ENCODE measurements at places on chromosomes 7 and 10. TPM values are rescaled to one million over a fixed set of nuclear protein-coding genes. Genes with fewer than 3 reads are reported as not detected.

AGR3 gene
- 54.9 TPM for total RNA-seq

- no peak for DNase-seq
Observed at GRCh38 chr7:67550801-67551436, 554.3 kb downstream of the TYW1 start.

ADAP1 gene
- 98.8 TPM for total RNA-seq

- no peak for DNase-seq
Observed at GRCh38 chr10:37263304-37263703, 137.9 kb downstream of the ANKRD30A start.
